ENCODE measurements at places on chromosomes 3 and 15.

DNA sequence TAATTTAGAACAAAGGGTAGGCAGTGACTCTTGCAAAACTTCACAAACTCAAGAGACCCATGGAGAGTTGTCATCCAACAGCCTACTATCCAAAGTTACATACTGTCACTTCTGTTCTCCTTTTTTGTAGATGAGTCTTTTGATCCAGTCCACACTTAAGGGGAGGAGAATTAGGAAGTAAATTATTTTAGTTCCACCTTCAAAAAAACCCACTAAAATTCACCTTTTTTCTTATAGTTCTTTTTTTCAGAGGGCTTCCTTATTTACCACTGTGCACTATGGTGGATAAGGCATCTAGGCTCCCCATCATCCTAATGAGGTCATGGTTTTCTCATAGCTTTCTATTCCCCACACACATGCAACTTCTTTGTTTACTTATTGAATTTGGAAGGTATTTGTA, 8.6 kb upstream of the TCAIM start:
- DNase-seq = no peak

GRCh38 chr15:56099311-56099710, 105.9 kb upstream of the NEDD4 start:
- no peak for DNase-seq

DNA sequence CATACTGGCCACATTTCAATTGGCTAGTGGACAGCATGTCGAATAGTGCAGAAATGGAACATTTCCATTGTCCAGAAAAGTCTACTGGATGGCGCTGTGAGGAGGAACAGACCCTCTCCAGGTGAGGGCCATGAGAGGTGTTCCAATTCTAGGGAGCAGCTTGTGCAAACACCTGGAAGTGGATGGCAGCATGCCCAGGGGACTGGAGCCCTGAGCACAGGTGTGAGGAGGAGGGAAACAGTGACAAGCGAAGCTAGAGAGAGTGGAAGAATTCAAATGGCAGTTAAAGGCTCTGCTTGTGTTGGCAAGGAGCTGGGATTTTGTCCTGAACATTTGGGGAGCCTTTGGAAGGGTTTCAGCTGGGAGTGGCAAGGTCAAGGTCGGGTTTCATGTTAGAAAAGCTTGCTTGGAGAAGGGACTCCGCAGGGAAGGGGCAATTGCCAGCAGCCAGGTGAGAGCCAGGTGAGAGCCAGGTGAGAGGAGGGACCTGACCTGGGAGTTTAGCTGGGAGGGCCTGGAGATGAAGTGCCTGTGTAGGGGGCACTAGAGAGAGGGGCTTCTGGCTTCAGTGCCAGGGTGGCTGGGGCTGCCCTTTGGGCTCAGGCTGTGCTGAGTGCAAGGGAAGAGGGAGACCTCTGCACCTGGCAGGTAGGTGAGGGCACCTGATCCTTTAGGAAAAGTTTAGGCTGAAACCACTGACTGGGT, 93.8 kb downstream of the LINGO1 start:
- no peak for DNase-seq

DNA sequence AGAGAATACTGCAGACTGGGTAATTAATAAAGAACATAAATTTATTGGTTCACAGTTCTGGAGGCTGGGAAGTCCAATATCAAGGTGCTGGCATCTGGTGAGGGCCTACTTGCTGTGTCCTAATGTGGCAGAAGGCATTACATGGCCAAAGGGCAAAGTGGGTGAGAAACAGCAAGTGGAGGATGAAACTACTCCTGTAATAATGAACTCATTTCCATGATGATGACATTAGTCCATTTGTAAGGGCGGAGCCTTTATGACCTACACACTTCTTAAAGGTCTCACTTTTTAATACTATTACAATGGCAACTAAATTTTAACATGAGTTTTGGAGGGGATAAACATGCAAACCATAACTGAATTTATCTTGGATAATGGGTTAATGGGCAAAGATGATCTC, 139.6 kb upstream of the SGO1 start:
- DNase-seq = no peak

DNA sequence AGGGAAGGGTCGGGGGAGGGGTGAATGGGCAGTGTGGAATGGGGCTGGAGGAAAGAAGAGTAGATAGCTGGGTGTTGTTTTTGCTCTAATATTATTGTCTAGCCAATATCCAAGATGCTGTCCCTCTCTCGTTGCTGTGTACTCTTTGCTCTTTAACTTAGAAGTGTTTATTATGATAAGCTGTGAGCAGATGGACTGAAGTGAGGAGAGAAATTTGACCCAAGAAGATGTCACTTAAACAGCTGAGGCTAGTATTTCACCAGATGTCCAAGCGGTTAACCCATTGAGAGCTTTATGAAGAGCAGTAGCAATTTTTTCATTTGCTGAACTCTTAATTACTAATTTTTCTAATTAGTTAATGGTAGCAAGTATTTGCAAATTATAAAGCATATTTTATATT, 212.2 kb upstream of the TP63 start:
- DNase-seq = no peak
